ENCODE measurements at places on chromosomes 3 and 15.

GRCh38 chr3:53938645-53939044 is 47.0 kb upstream of the SELENOK start:
- DNase-seq = no peak

DNA sequence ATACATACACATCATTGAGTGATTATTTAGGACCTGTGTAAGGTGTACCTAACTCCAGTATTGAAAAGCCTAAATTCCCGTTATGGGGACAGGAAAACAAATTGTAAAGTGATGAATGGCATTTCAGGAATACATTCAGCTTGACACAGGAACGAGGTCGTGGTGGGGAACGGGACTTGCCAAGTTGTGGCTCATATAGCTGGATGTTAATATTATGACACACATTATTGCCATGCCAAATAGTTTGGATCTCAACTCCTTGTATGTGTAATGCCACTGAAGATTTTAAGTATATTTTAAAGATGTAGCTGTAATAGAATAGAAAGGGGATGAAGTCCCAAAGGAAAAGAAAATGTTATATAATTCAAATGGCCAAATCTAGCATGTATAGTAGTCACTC is 227.2 kb upstream of the GOLIM4 start:
- DNase-seq = no peak

GRCh38 chr3:4494895-4495264 is 1.7 kb downstream of the ITPR1 start:
- DNase-seq = no peak

DNA sequence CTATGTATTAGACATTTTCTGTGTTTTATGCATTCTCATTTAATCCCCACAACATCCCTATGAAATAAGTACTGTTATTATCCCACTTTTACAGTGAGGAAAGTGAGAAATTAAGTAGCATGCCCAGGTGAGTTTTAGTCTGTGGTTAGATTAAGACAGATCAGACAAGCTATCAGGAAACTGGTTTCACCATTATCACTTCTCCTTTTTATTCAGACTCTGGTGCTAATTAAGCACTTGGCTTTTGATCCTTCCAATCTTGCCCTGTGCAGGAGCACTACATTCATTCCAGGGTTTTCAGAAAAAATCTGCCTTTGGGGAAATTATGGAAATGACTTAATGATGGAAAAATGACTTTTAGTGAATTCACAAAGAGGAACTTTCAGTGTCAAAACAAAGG is 115.2 kb downstream of the TMEM108 start:
- DNase-seq = no peak

DNA sequence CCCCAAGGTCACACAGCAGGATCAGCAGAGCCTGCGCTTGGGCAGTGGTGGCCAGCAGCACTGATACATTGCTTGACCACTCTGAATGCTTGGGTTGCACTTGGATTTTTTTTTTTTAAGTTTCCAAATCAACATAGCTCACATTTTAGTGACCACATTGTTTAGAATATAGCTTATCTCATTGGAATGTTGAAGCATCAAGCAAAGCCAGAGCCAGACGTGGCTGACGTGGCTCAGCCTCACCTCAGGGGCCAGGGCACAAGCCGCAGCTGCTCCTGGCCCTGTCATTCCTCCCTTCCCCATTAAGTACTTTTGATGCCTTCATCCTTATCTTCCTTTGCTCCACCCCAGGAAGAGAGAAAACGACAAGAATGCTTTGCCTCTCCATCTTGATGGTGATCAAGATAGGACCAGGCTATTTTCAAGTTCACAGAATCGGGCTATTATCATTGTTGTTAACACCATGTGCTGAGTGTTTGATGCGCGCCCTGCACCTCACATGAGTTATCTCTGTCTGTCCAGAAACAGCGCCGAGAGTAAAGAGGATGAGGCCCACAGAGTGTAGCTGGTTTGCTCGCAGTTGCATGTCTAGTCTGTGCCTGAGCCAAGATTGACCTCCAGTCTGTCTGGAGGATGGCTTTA is 75.8 kb downstream of the AAGAB start:
- DNase-seq = no peak

GRCh38 chr15:25796395-25796794 is 66.7 kb downstream of the ATP10A start:
- DNase-seq = no peak

DNA sequence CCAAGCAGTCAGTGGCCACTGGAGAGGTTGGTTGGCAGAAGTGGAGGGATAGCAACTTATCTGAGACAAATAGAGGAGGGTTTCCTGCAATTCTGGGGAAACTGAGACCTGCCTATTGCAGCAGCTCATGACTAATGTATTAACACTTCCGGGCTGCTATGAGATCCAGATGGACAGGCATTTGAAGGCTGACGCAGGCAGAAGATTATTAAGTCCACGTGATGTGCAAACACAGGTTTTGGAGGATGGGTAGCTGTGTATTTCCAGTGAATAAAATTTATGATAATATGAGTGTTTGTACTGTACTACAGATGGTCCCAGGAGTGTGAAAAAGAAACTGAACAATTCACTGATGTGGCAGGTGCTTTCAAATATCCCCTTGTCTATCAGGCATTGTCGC is 28.5 kb upstream of the CFAP161 start:
- DNase-seq = no peak

GRCh38 chr3:128341659-128342395 is 124.9 kb downstream of the DNAJB8 start:
- no peak for DNase-seq

DNA sequence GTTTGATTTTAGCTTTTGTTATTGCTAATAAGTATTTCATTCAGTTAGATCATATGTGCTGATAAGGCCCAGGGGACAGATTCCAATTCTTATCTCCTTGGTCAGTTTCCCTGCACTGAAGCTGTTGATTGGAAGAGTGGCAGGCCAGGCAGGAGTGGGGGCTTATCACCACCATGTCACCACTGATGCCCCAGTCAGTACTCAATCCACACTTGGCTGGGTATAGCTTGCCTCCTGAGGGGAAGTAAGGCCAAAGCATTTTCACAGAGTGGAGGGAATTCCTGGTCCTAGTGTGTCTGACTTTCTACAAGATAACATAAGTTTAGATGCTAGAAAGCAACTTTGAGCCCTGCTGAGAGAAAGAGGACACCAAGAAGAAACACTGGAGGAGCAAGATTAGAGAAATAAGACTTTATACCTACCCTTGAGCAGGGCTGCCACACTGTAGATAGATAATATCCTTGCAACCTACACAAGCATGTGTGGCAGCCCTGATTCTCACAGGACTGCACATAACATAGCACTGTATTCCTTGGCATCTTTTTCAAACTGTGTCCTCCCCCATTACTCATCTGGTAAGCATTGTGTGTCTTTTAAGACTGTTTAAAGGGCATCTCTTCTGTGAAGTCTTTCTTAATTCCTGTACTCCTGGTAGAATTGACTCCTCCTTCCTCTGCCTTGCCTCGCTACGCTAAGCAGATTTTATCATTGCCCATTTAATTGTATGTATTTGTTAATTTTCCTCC is 24.3 kb downstream of the OXNAD1 start:
- no peak for DNase-seq

DNA sequence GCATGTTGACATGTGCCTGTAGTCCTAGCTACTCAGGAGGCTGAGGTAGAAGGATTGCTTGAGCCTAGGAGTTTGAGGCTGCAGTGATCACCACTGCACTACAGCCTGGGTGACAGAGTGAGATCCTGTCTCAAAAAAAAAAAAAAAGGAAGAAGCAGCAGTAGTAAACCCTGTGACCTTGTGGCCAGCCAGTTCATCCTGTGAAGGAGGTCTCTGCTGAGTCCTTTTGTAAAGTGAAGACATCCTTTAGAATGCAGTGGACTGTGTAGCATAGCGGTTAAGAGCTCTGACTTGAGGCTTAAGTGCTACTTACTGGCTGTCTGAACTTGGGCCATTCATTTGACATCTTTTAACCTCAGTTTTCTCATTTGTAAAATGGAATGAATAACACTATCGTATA is 8.3 kb downstream of the EXOSC7 start:
- no peak for DNase-seq

GRCh38 chr3:77835921-77836320 is 796.0 kb downstream of the ROBO2 start:
- DNase-seq = no peak

- no peak for DNase-seq
These were observed 643.7 kb upstream of the NAALADL2 start for GRCh38 chr3:174215456-174215855.

DNA sequence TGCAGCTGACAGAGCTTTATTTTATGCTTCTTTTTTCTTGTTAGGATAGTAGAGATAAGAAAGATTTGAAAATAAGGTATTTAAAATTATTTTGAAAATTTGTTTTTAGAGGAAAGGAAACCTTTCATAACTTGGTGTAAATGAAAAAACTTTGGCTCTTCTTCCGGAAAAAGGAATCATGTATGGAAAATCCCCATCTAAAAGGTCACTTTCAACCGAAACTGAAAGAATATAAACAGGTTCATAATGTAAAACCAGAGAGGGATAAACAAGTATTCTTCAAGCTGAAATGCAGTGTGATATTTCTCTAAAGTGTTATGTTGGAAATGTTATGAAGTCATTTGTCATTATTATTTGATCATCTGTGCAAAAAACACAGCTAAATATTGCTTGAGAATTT is 246.8 kb downstream of the NFKBIZ start:
- DNase-seq = no peak

GRCh38 chr3:35718921-35719320 is 79.6 kb downstream of the ARPP21 start:
- DNase-seq = no peak

GRCh38 chr3:158539414-158540014 is 31.5 kb upstream of the MLF1 start:
- peak; percentile 22 for DNase-seq

DNA sequence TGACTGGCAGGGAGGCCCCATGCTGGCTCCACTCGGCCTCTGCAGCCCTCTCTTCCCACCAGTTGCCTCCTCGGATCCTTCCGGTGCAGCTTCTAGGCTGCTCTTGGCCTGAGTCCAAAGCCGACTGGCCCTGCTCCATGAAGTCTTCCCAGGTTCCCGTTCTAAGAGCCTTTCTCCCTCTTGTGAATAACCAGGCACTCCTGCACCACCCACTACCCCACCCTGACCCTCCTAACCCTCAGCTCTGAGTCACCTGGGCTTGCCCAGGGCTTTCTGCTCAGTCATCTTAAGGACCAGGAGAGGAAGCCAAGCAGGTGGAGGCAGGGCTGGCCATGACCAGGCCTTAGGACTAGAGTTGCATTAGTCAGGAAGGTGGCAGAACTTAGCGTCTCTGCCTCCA is 28.1 kb upstream of the CNBP start:
- DNase-seq = no peak

DNA sequence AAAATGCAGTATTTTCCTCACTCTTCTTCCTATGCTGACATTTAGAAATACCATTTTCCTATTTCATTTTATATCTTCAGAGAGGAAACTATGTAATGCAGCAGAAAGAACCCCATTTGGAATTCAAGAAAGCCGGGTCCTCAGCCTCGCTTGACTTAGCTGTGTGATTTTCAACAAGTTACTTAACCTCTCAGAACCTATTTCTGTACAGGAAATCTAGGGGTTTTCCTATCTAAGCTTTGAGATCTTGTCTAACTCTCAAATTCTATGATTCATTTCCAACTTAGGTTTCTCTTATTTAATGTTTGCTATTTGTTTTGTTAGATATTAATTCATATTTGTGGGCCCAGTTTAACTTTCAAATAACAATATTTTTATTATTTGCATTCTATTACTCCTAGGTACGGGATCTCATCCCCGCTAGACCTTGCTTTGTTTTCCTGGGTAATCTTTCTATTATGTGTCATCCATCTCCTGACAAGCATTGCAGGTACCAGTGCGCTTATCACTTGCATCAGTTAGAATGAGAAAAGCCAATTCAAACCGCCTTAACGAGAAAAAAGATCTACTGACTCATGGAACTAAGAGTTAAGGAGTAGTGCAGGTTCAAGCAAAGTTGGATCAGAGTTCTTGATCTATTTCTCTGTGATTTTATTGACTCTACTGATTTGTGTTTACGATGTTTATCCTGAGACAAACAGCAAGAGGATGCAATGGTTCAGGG is 70.6 kb upstream of the BHLHE40 start:
- no peak for DNase-seq

DNA sequence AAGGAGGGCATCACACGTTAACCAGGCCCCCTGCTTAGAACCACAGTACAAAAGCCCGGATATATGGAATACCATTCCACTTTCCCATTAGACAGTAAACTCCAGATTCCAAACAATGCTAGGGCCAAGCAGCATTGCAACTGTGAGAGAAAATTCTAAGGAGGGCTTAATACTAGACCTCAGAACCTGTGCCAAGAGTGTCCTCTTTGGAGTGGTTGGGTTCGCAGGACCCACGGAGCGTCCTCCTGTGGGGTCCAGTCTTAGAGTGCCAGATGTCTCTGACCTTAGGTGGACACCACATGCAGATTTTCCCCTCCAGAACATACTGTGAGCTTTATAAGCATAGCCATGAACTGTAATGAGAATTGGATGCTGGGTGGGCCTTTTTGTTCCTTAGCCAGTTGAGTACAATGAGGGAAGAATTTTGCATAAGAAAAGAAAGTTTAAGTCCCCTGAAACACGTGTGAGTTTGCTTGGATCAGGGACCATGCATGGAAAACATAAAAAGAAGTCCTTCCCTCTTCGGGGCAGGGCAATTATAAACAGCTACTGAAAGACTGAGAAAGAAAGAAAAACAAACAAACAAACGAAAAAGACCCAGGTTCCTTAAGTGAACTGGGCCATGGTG is 325.7 kb downstream of the NEK10 start:
- DNase-seq = no peak

- no peak for DNase-seq
These were observed 17.4 kb downstream of the NSMCE3 start for GRCh38 chr15:29252234-29252633.

DNA sequence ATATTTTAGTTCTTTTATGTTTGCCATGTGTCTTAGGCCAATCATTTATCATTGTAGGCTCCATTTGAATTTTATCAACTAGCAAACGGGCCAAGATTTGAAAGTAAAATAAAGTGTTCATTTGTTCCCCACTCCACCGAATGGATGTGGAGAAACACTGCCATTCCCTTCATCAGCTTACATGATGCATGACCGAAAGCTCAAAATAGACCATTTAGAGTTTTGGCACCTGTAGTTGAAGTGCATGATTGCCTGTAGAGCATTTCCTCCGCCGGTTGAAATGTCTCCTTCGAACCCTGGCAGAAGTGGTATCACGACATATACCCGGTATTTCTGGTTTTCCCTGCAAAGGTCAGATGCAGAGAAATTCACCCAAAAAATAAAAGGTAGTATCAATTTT is 165.6 kb downstream of the PLD1 start:
- no peak for DNase-seq

DNA sequence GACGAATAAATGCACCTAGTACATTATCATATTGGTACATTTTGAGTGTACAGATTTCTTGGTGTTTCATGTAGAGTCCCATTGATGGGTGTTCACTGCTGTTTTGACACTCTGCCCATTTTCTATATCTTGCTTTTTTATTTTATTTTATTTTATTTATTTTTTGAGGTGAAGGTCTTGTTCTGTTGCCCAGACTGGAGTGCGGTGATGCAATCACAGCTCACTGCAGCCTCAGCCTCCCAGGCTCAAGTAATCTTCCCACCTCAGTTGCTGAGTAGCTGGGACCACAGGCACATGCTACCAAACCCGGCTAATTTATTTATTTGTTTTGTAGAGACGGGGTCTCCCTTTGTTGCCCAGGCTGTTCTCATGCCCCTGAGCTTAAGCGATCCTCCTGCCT is 44.2 kb downstream of the DNAJC13 start:
- DNase-seq = no peak

GRCh38 chr3:193780810-193781478 is 187.9 kb downstream of the OPA1 start:
- DNase-seq = no peak

- no peak for DNase-seq
These were observed 463.0 kb downstream of the ERC2 start for GRCh38 chr3:56005196-56005805.
